ENCODE measurements at places on chromosomes 7 and 10.

DNA sequence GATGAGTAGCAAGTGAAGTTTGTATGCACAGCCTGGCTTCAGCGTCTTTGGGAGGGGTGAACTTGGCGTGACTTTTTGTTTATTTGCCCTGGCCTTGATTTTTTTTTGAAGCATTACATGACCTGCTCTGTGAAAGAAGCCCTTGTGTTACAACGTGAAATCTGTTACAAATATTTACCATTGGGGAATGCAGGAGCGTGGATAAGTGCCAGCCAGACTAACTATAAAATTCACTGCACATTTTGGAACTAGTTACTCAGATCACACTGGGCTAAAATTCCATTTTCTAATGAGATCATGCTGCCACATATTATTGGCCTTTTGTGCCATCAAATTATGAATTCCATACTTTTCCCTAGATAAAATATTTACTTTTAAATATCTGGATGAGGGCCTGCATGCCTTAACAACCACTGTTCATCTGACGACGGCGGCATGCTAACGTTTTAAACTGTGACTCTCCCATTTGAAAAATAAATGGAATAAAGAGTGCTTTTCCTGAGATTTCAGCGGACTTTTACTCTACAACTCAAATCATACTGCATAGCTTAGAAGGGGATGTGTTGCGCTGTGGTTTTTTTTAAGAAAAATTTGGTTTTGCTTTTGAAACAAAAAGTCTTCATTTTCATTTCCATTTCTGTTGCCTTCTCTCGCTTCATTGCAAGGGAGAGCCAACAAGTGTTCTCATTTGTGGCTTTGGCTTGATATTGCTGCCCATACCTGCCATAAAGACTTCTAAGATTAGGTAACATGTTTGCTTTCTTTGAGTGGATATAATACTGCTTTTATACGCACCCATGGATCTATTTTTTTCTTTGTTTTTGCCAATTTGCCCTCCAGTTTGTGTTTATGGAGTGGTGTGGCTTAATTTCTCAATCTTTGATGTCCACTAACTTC lies 352.2 kb downstream of the TFEC start:
- no peak for DNase-seq

GRCh38 chr7:38438970-38439369 lies 165.5 kb upstream of the TARP start:
- DNase-seq = no peak

- no peak for DNase-seq
Measured at GRCh38 chr7:45087301-45088145, 1.2 kb downstream of the NACAD start.

DNA sequence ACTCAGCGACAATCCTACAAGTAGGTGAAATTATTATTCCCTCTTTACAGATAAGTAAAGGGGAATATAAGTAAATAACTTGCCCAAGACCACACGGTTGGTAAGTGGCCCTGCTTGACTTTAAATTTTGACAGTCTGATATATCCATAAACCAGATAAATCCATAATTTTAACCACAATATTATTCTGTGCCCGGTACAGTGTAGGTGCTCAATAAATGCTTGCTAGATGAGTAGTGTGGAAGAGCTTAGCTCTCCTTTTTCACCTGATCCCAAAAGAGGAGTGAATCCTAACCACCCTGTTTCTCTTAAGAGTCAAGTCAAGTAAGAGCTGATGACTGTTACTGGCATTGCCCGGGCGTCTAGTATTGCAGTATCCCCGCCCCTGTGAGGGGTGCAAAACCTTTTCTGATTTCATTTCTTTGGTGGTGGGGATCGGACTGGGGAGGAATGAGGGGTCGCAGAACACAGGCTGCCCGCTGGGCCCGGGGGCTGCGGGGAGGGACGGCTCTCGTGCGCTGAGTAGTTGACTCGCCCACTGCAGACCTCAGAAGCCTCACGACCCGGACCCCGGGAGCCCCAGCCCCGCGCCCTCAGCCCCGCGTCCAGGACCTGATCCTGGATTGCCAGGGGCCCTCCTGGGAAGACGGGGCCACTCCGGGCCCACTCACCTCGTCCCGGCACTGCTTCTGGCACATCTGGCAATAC lies 490 bp downstream of the KIN start:
- DNase-seq = no peak

GRCh38 chr7:716636-717035 lies 9.9 kb upstream of the DNAAF5 start:
- DNase-seq = no peak

- DNase-seq = no peak
Measured at GRCh38 chr10:132918617-132919373, 23.6 kb downstream of the CFAP46 start.

- no peak for DNase-seq
Measured at GRCh38 chr10:1272777-1273161, 216.6 kb downstream of the WDR37 start.

DNA sequence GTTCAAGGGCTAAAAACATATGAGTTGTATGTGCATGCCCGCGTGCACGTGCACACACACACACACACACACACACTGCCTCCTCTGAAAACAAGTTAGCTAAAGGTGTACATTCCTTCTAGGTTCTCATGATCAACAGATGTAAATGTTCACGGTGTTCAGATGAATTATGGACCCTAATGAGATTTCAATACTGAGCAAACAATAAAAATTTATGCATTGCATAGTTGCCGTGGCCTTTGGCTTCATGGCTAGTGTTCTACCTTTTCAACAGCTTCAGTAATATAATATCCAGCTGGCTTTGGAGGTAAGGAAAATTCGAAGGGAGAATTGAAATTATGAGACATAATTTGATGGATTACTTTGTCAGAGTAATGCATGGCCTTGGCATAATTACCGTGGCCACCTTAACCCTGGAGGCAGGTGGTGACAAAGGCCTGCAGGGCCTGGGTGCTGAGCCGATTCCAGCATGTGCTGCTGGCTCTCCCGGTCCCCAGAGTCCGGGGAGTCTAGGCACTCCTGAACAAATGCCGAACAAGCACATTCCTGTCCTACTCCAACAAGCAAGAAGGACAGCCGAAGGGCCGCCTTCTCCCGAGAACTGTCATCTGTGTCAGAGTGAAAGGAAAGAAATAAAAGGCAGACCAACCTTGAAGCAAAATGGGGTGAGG lies 166.6 kb upstream of the TCF7L2 start:
- DNase-seq = no peak

- DNase-seq = no peak
Measured at GRCh38 chr7:71131256-71132126, 453 bp upstream of the GALNT17 start.

- no peak for DNase-seq
Measured at GRCh38 chr7:69654381-69654780, 56.1 kb downstream of the AUTS2 start.

- DNase-seq = no peak
Measured at GRCh38 chr10:120431251-120431651, 25.8 kb upstream of the PLPP4 start.

- no peak for DNase-seq
Measured at GRCh38 chr10:35353395-35353794, 17.1 kb downstream of the CCNY start.

GRCh38 chr10:16566202-16566805 lies 44.6 kb upstream of the C1QL3 start:
- no peak for DNase-seq

DNA sequence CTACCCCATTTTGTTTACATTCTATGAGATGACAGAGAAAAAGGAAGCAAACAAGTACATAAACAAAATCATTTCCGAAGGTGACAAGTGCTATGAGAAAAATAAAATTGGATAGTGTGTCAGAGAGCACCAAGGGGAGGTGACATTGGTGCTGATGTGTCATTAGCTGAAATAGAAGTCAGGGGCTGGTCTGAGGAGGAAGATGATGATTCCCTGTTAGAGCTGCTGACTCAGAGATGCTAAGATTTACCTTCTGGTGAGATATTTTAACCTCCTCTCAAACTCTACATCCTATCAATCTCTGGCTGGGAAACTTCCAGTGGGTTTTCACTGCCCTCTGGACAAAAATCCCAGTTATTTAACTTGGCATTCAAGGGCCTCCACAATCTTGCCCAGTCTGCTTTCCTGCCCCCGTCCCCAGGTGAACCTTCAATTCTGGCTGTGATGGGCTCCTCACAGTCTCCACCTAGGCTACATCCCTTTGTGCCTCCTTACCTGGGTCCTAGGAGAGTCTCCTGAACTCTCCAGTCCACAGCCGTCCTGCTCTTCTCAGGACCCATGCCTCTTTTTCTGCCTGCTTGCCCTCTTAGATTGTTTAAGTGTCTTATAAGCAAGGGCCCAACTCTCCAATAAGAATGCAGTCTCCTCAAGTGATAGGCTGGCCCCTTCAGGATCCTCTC lies 26.6 kb downstream of the DUSP5 start:
- no peak for DNase-seq

- no peak for DNase-seq
Measured at GRCh38 chr10:82037076-82037475, 162.1 kb downstream of the NRG3 start.

DNA sequence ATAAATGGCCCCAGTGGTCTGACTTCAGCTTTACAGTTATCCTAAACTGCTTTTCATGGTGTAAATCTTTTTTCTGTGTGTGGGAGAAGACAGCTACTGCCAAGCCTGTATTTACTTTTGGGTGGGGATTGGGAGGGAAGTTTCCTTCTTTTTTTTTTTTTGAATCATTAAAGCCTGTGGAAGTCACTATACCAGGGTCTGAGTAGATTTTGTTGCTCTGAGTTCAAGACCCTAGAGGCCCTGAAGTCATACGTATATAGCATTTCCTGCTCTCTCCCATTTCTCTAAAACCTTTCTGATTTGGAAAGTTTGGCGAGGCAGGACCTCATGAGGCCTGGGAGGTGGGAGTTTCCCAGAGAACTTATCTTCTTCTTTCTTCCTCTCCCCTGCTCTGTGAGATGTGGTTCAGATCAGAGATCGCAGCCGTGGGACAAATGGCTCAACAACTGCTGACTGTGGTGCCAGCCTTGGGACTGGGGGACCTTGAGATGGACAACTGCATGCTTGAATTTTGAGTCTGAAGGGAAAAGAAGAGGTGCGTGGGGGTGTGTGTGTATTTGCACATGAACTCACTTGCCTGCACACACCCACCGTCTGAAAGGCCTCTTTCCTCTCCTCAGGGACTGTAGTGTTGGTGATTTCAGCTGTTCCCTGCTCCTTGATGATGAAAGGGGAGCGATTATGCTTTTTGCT lies 18.1 kb downstream of the LRMDA start:
- no peak for DNase-seq

GRCh38 chr7:47763063-47763974 lies 181.4 kb upstream of the TNS3 start:
- DNase-seq = no peak

DNA sequence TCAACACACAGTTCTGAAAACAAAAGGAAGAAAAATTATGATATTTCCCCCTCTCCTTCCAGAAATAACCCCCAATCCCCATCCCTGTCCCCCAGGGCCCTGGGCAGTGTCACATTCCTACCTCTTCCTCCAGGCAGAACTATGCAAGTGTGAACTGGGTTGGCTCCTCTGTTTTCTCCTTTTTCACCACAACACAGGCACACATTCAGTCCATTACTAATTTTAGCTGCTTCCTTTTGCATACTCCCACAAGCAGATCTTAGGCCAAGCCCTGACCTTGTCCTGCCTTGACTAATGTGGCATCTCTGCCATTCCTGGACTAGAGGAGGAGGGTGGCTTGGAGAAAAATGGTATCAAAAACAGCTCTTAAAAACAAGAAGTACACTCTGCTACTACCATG lies 208.1 kb downstream of the HDAC9 start:
- DNase-seq = no peak

DNA sequence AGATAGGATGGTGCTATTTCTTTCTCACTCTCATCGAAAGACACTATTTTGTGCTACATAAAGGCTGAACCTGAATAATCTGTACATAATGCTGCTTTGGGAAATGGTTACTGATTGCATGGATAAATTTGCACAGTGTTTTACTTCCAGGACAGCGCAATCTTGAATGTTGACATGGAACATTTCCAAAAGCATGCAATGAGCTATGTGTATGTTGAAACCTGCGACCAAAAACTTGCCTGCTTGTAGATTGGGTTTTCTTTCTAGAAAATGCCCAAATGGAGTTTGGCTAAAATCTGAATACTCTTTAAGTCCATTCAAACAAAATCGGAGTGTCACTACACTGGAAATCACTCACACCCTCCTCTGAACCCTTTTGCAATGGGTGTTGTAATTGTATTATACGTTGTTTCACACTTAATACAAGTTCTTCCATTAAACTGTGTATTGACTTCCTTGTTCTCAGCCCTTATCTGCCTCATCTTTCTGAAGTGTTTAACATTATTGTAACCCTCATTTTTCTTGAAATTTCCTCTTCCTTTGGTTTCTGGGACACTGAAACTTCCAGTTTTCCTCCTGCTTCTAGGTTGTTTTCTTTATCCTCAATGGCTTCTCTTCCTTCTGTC lies 73.7 kb upstream of the CAPZA2 start:
- DNase-seq = no peak

DNA sequence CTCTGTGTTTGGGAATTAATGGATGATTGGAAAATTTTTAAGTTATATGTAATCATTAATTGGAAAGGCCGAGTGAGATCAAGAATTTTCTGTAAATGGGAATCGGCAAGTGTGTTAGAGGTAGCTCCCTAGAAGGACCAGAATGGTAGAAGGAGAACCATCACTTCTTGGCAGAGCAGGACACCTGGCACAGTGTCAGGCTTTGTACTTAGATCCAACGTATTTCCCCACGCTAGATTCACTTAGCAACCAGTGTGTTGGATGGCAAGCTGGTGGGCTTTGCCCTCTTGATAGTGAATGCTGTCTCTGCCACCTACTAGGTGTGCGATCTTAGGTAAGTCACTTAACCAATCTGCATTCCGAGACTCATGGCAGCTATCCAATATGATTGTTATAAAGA lies 107.8 kb upstream of the ZNF438 start:
- DNase-seq = no peak

- no peak for DNase-seq
Measured at GRCh38 chr7:22654831-22655230, 72.2 kb upstream of the IL6 start.

DNA sequence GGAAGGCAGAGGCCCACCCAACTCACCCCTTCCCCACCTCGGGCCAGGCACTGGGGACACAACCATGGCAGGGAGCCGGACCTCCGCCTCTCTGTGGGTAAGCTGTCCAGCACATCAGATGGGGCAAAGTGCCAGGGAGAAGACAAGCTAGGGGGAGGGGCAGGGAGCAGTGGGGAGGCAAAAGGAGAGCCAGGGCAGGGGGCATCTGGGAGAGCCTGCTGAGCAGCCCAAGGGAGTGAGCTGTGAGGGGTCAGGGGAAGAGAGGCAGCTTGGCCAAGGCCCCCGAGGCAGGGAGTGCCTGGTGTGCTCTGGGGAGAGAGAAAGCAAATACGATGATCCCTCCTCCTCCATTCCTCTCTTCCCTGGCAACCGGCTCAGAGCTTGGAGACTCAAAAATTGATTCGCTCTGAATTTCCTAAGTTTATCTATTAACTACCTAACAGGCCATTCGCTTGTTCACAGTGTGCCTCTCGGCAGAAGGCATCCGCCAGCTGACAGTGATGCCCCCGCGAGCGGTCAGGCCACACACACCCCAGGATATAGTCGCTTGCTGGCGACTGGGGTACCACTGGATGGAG lies 4.5 kb downstream of the CAMK2B start:
- DNase-seq = no peak

- no peak for DNase-seq
Measured at GRCh38 chr10:30216821-30217220, 132.3 kb downstream of the MTPAP start.

- DNase-seq = no peak
Measured at GRCh38 chr10:79111846-79112614, 43.3 kb downstream of the ZMIZ1 start.

GRCh38 chr10:123381224-123381623 lies 227.0 kb downstream of the BUB3 start:
- DNase-seq = no peak

GRCh38 chr10:28294809-28295208 lies 8.1 kb downstream of the MPP7 start:
- no peak for DNase-seq

Data from forelimb muscle (tissue), 1 donor.